Stimulated activated CD8-positive, alpha-beta memory T cell treated with anti-CD3 and anti-CD28 coated beads, Interleukin-4, amount 100 ng/mL, for 1 hour (primary cell): ENCODE measurements at places on chromosomes 11 and 22.

DNA sequence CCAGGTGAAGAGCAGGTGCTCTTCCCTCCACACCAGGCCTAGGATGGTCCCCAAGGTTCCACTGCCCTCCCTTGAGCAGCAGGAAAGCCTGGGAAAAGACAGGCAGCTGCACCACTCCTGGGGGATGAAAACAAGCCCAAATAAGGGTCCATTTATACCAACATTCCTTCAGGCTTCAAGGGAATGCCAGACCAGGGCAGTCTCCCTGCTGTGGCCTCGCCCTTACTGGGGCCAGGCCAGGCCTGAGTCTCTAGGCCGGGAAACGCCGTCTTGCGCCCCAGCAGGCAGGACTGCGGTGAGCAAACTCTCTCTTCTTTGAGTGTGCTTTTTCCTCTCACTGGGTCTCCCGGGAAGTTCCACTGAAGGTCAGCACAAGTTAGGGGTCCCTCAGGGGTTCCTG is 443.5 kb downstream of the SOX6 start:
- no peak for DNase-seq

DNA sequence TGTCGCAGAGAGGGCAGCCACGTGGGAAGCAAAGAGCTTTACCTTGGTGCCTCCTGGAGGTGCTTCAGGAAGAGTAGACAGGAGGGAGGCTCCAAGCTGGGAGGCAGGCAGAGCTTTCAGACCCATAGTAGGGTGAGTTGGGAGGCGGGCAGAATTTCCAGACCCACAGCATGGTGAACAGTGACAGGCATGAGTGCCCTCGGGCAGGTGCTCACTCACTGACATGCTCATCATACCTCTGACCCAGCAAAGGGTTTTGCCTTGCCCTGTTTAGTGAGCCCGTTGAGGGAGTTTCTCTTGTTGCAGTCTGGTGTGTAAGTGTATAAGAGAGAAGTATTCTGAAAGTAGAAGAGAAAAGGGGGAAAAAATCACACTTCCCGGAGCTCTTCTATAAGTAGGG is 86.4 kb upstream of the NTM start:
- DNase-seq: no peak

- DNase-seq: no peak
These were observed at the start of gene FOLH1 for GRCh38 chr11:49208006-49208721. FOLH1 (minus strand) TSS chr11:49208602; CDS start chr11:49208409, 193 bp downstream.

GRCh38 chr22:49429066-49429465 is 398.6 kb downstream of the BRD1 start:
- DNase-seq: no peak

DNA sequence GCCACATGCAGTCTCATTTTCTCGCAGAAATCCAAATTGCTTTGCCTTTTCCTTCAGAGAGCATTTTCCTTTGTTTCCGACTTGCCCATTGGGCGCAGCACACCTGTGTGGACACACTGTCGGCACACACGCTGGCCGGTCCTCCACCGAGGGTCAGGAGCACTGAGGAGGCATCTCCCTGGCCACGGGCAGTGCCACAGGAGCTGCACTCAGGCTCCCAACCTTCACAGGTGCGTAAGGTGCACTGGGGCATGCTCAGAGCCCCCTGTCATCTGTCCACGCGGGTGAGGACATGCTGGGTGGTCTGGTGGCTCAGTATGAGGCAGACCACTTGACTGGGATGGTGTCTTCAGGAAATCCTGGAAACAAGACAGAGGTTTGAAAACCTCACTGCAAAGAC is 779.1 kb downstream of the BRD1 start:
- DNase-seq: no peak

- DNase-seq: no peak
These were observed 182.9 kb upstream of the NCAM1 start for GRCh38 chr11:112778091-112778876.

GRCh38 chr22:34072585-34072984 is 152.3 kb upstream of the LARGE1 start:
- no peak for DNase-seq

- no peak for DNase-seq
These were observed 17.9 kb upstream of the MUC6 start for GRCh38 chr11:1054143-1055108.

- no peak for DNase-seq
These were observed 2.2 kb downstream of the TUT1 start for GRCh38 chr11:62588966-62589637.

GRCh38 chr22:49298834-49299750 is 528.6 kb downstream of the BRD1 start:
- DNase-seq: no peak

- DNase-seq: peak; percentile 46
These were observed 31.3 kb upstream of the YPEL1 start for GRCh38 chr22:21766691-21767462.

- DNase-seq: no peak
These were observed 19.8 kb downstream of the GGT5 start for GRCh38 chr22:24225044-24225601.

DNA sequence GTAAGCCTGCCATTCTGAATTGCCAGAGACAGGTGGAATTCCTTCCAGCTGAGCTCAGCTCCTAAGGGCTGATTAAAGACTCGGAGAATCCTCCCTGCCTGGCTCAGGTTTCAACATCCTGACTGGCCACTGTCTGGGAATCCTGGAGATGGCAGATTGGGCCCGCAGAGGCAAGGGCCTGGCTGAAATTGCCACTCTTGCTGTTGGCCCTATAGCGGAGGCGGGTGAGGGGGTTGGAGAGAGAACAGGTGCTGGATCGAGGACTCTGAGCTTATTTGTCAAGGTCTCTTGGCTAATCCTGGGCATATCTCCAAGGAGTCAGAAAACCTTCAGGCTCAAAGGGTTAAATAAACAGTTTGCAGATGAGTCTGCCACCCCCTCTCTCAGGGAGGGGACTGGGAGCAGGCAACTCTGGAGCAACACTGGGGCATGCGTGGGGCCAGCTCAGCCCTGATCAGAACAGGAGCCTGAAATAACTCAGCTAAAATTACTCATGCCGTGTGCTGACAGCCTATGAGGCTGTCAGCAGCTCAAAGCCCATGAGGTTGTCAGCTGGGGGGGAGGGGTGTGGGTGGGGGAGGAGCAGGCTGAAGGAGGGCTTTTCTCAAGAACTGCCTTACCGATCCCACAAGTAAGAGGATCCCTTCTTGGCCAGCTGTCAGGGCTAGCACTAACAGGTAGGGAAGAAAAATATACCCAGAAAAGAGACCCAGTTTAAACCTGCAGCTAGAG is 14.7 kb upstream of the MFRP start:
- DNase-seq: no peak

DNA sequence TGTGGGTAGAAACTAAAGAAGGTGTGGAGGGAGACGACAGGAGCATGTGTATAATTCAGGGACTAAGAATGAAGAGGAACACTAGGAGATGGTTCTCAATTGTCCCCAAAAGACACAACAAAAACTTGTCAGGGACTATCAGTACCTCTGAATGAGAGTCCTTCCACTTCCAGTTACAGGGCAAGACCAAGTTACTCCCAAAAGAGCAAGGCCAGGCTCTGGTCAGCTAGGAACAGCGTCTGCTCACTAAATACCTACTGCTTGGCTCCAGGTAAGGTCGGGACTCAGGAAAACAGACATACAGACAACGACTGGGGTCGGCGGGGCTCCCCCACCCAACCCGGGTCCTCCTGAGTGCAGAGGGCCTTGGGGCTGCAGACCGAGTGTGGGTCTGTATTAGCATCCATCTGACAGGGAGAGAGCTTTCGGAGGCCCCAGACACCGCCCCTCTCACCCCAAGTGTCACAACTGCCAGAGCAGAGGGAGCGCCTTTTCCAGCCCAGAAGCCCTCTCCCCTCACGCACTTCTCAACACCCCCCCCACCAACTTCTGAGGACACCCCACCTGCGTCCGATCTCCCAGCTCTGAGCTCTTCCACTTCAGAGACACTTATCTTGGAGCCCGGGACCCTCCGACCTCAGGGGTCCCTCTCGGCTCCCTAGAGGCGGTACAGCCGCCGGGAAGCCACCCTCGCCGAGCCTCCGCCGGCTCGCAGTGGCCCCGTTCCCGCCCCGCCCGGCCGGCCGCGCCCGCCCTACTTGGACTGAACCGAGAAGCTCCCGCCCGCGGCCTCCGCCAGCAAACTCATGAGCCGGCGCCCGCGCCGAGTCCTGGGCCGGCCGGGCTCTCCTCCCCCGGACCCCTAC is 522 bp downstream of the RHOG start:
- no peak for DNase-seq

DNA sequence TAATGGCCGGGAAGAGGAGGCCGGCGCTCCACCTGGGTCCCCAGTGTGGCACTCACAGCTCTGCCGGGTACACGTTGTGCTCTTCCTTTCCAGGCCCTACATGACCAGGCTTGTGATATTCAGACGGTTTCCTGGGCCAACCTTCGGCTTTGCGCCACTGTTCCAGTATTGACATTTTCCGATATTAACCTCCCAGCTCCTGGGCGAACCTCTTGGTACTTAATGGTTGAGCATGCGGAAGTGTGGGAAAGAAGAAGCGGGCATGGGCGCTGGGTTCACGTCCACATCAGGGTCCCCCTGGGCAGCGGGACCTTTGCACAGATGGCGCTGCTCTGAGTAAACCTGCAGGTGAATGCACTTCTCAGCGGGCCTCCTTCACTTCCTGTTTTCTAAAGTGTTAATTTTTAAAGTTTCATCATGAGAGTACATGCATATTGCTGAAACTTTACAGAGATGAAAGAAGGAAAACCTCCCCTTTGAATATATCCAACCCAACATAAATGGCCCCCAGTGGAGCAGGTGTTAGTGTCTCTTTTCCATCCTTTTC is 286.7 kb downstream of the TBC1D22A start:
- no peak for DNase-seq

GRCh38 chr11:8209208-8209807 is 40.5 kb upstream of the RIC3 start:
- no peak for DNase-seq

GRCh38 chr22:38017272-38017920 is 33.0 kb upstream of the SOX10 start:
- DNase-seq: no peak

DNA sequence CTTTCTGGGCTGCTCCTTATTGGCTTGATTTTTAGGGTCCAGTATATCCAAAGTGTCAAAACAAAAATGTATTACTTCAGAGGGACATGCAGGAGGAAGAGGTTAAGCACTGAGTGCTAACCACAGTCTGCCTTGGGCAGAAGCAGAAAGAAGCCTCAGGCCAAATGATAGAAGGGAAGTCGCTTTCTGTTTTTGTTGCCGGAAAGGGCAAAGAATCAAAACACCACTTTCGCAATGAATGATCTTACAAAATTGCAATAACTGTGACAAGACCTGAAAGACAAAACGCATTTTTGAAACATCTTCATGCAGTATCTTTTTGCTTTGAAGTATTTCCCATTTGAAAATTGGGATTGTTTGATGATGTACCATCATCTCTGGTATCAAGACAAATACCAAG is 70.1 kb upstream of the PICALM start:
- DNase-seq: no peak

GRCh38 chr11:95711162-95711944 is 78.2 kb downstream of the FAM76B start:
- no peak for DNase-seq

- no peak for DNase-seq
These were observed 16.7 kb downstream of the BCL9L start for GRCh38 chr11:118908901-118909618.

GRCh38 chr11:126135235-126136176 is 72.8 kb upstream of the CDON start:
- DNase-seq: no peak

GRCh38 chr11:118106789-118107335 is 20.1 kb upstream of the SMIM35 start:
- no peak for DNase-seq

DNA sequence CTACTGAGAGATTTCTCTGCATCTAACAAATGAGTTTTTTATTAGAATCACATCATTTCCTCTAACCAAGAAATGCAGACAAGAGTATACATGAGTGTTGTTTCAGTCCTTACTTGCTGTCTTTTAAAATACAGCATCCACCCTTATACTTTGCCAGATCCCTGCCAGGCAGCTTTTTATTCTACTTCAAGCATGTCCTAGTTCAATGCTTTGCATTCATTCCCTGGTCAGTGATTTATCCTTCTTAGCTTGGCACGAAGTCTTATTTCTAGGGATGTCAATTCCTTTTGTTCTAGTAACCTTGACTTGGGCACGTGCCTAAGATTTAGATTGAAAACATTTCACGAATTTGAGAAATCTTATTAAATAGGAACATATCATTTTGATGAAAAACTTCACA is 307.2 kb upstream of the MPPED2 start:
- DNase-seq: no peak

- DNase-seq: no peak
These were observed 17.1 kb downstream of the HSD17B12 start for GRCh38 chr11:43697679-43698078.

- DNase-seq: no peak
These were observed 1.9 kb upstream of the LTBP3 start for GRCh38 chr11:65559951-65560537.

DNA sequence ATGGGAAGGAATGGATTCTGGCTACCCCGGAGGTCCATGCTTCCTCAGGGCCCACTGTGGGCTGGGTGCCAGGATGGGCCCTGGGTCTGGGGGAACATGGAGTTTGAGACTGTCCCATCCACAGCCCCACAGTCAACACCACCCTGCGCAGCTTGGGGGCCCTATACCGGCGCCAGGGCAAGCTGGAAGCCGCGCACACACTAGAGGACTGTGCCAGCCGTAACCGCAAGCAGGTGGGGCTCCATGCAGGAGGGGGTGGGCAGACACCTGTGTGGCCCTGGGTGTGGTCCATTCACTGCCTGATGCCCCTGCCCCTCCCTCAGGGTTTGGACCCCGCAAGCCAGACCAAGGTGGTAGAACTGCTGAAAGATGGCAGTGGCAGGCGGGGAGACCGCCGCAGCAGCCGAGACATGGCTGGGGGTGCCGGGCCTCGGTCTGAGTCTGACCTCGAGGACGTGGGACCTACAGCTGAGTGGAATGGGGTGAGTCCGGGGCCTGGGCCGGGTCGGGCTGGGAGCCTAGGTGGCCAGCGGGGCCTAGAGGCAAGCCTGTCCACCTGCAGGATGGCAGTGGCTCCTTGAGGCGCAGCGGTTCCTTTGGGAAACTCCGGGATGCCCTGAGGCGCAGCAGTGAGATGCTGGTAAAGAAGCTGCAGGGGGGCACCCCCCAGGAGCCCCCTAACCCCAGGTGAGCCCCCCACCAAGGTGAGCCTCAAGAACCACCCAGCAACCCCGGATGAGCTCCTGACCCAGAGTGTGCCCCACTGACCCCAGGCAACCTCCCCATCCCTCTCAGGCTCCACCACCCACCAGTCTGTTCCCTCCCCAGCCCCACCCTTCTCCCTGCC is 2.7 kb upstream of the RAB1B start:
- no peak for DNase-seq

DNA sequence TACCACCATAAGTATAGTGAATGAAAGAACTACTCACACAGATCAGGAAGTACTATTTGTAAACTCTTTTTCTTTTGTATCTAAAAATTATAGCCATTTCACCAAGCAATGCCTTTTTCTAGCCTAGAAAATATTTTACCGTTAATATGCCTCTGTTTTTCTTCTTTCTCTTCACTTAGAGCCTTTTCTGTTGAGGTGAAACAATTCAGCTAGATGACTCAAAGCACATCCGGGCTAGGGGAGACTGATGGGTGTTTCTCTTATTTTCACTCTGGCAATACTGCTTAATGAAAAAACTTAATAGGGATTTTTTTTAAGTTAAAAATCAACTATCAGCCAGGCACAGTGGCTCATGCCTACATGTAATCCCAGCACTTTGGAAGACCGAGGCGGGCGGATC is 93.3 kb downstream of the SGSM3 start:
- no peak for DNase-seq

- no peak for DNase-seq
These were observed 38.1 kb downstream of the GRAMD4 start for GRCh38 chr22:46657996-46658947.

GRCh38 chr11:24196733-24197132 is 300.1 kb upstream of the LUZP2 start:
- no peak for DNase-seq
